T-cell (primary cell): ENCODE measurements at places on chromosomes 11 and 22.

- no peak for DNase-seq
Observed at GRCh38 chr11:1299621-1300020, 9.8 kb downstream of the TOLLIP start.

DNA sequence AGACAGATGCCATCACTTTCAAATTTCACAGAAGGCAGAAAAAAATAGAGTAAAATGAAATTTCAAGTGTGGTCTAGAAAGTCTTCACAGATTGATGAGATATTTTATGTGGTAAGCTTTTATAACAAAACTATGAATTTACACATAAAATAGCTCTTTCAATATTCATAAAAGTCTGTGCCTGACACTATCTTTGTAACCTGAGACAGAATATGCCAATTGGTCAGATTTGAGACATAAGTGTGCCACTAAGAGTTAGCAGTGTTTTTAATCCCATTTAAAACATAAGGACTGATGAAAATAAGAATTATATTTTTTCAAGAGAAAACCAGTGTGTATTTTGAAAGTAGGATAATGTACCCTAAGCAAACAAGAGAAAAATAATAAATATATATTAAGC, 769.5 kb upstream of the LUZP2 start:
- DNase-seq: no peak

DNA sequence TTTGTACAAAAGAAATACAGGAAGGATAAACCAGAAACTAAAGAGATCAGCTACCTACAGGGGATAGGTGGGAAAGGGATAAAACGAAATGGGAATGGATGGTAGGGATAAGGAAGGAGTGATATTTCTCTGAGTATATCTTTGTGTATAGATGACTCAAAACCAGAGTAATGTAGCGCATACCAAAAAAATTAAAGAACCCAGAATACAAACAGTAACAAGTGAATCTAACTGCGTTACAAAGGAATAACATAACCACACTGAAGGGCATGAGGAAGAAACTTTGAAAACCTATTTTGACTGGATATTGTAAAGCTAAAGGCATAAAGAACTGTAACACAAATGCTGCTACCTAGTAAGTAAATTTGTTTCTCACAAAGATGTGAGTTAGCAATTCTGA, 37.9 kb downstream of the MAPK1 start:
- DNase-seq: no peak

- DNase-seq: no peak
Observed at GRCh38 chr11:72179049-72179803, 12.7 kb upstream of the FOLR1 start.

- no peak for DNase-seq
Observed at GRCh38 chr11:33970984-33971466, 79.1 kb upstream of the LMO2 start.

DNA sequence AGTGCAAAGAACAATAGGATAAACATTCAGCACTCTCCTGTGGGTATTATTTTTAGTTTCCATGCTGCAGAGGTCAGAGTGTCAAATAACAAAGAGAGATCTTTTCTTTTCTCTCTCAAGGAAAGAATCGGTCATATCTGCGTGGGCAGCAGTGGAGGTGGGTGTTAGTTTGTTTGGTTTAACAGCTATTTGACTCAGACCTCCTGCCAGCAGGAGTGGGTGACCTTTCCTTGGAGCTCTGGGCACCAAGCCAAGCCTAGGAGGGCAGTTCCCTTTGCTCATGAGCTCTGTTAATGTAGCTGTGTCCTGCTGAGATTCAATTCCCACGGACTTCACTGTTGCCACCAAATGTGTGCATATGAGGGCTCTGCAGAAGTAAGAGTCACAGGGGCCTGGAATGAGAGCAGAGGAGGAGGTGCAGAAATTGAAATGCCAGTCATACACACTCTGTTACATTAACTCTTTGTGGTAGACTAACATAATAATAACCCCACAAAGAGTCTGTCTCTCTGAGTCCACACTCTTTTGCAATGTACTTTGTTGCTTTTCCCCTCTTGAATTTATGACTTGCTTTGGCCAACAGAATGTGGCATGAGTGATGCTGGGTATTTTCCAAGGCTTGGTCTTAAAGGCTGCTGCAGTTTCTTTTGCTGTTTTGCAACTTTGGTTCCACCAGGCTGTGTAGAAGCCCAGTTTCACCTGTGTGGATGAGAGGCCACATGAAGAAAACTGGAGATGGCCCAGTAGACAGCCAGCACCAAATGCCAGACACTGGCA, 76.0 kb upstream of the GRK3 start:
- no peak for DNase-seq

- peak; percentile 27 for DNase-seq
Observed at GRCh38 chr11:33362051-33362910, 105.1 kb downstream of the HIPK3 start.
